ENCODE measurements at places on chromosomes 6 and 20.

- DNase-seq = no peak
Observed at GRCh38 chr6:154962753-154963152, 32.4 kb upstream of the TIAM2 start.

DNA sequence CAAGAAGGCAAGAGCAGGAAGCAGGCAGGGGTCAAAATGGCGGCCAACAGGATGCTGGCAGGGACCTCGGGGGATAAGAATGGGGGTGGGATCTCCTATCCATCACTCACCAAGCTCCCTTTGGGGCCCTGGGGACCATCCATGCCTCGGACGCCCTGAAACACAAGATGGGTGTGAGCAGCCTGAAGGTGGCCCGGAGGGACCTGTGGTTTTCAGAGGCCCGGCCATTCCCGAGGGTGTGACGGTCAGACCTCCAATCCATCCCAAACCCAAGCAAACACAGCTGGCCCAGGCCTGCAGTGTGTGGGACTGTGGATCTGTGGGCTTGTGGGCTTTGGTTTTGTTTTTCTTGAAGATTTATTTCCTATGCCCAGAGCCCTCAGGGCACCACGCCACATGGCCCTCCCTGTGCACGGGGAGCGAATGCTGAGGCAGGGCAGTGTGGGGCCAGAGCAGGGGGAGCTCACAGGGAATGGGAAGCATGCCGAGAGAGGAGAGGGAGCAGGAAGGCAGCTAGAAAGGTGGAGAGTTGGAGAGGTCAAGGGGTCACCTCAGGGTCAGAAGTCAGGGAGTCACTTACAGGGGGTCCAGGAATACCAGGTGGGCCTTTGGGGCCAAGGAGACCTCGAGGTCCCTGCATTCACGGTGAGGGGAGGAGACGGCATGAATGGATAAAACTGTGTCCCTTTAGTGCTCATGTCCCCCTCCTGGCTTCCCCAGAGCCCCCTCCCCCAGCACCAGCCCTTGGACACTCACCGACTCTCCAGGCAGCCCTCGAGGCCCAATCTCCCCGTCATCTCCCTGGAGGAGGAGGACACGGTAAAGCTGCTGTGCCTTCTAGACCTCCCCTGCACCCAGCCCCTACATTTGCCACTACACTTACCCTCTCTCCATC is 14.5 kb downstream of the COL11A2 start:
- no peak for DNase-seq

DNA sequence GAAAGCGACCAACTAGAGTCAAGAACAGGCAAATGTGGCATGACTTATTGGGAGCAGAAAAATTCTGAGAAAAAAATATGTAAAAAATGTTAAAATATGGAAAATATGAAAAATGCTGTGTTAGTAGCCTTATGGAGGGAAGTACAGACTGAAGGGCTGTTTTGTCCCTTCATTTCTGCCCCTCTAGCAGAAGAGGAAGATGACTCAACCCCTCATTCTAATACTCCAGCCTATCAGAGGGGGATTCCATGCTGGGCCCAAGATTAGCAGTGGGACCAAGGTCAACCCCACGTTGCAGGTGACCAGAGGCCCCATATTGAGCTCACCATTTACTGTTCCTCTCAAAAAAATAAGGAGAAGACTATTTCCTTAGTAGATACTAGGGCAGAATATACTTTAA is 8.4 kb downstream of the MUC21 start:
- DNase-seq = no peak

GRCh38 chr6:166389119-166389518 is 6.4 kb upstream of the MPC1 start:
- DNase-seq = no peak

GRCh38 chr6:44699082-44699481 is 311.6 kb downstream of the CDC5L start:
- no peak for DNase-seq

GRCh38 chr6:16258709-16259075 is 20.3 kb downstream of the GMPR start:
- DNase-seq = no peak

DNA sequence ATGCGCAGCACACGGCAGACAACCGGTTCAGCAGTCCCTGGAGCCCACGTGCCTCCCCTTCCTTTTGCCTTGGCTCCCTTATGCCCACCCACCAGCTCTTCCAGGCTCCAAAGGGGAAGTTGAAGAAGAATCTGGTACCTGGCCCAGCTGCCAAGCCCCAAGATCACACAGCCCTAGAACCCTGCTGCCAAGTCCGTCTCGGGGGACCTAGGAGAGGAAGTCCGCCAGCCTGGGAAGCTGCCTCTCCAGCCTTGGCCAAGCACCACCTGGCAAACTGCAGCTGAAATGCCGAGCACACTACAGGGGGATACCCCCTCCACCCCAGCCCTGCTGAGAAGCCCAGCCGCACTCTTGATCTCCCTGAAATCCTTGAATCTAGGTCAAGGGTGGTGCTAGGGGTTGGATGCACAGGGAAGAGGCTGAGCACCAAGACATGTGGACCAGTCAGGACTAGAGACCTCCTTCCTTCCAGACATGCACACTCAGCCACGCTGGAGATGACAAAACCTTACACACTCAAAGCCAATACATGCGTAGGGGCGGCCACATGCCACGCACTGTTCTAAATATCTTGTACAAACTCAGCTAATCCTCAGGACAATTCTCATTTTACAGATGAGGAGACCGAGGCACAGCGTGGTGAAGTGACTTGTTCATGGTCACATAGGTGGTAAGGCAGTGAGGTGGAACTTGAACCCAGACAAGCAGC is 124.1 kb downstream of the PREX1 start:
- DNase-seq = no peak

- no peak for DNase-seq
Observed at GRCh38 chr20:13149371-13150105, 71.5 kb upstream of the ISM1 start.

- DNase-seq = no peak
Observed at GRCh38 chr6:110325197-110325596, 33.0 kb downstream of the METTL24 start.

DNA sequence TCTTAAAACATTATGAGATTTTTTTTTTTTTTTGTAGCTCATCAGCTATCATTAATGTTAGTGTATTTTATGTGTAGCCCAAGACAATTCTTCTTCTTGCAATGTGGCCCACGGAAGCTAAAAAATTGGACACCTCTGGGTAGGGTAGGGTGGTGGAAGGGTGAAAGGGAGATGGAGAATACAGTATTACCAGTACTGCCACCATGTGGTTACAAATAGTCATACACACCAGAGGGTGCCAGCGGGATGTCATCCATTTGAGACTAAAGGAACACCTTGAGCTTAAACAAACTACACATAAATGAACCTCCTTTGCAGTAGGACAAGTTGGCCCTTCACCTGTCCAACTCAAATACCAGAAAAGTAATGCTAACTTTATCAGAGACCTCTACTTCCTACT is 601.9 kb downstream of the HTR1B start:
- peak; percentile 9 for DNase-seq

- no peak for DNase-seq
Observed at GRCh38 chr6:56247654-56248122, 308 bp upstream of the COL21A1 start.

GRCh38 chr6:130054725-130055124 is 36.3 kb downstream of the L3MBTL3 start:
- DNase-seq = no peak

- no peak for DNase-seq
Observed at GRCh38 chr6:165186441-165187205, 122.8 kb downstream of the C6orf118 start.

- DNase-seq = no peak
Observed at GRCh38 chr20:19210391-19211155, 1.9 kb upstream of the SLC24A3 start.

GRCh38 chr6:124436803-124437202 is 525.4 kb upstream of the RNF217 start:
- no peak for DNase-seq

DNA sequence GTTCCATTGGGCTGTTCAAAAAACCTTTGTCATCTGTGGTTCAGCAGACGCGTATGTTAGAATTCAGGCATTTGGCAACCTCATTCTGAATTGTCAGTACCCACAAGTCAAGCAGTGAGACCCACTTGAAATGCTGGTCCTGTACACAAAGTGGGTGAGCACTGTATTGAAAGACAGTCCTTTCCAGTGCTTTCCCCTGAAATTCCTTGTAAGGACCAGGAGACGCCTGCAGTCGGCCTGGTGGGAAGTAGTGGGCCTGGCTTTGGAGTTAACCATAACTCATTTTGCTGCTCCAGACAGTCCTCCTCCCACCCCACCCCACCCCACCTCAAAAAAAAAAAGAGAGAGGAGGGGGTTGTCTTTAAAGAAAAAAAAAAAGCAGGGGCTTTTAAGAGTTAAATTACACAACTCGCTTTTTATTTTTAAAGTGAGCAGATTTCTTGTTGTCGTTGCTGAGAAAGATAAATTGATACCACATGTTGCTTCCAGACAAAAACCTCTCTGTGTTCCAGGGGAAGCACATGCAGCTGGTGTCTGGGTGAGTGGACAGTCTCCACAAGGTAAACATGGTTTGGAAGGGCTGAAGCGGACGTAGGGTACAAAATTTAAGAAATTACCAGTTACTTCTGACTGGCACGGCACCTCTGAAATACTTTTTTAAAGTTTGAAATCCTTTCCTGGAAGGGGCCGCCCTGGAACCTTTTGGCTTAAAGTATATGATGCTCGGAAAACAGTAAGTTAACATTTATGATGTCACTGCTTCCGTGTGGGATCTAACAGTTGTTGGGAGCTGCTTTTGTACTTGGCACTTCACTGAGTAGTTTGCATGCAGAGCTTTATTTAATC is 95.3 kb downstream of the FOXO3 start:
- no peak for DNase-seq

- DNase-seq = peak; percentile 80
Observed at GRCh38 chr6:33768644-33769120, 20.2 kb downstream of the LEMD2 start.

GRCh38 chr20:10454151-10454750 is 19.1 kb downstream of the SLX4IP start:
- DNase-seq = no peak

DNA sequence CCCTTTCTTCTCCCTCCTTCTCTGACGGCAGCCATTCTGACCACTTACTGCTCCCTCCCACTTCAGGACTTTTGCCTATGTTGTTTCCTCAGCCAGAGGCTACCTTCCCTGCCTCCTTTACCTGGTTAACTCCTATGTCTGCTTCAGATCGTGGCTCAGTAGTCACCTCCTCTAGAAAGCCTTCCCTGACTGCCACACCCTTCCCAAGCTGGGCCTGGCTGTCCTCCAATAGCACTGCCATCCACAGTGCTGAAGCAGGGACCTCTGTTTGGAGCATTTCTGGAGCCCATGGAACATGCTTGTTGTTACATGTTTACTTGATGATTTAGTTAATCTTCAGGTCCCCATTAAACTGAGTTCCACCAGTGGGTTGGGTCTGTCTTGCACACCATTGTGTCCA is 13.8 kb downstream of the XKR7 start:
- DNase-seq = no peak

DNA sequence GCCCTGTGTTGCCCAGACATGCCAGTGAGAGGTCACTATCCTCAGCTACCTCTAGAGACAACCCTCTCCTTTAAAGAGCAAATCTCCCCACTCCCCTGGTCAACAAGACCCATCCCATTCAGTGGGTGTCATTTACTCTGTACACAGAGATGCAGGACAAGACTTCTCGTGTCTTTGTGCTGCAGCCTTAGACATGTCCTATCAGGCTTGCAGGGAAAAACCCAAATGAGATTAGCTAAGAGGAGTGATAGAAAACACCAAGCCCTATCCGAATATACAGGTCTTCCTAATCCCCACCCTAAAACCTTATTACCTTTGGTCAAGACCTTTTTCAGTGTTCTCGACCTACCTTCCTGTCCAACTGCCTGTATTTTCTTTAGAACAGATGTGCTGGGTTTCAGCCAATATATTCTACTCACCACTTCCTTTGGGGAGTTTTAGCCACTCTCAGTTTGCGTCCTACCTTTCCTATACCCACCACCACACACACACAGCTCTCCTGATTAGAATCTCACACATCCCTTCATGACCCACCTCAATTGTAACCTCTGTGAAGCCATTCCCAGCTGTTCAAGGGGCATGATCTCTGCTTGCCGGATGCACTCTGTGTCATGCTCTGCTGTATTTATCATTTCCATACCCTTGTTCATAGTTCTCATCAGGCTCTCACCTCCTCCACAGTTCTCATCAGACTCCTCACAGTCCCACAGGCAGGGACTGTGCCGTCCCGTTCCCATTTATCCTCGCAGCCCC is 39.7 kb downstream of the TRAM2 start:
- peak; percentile 63 for DNase-seq

- no peak for DNase-seq
Observed at GRCh38 chr6:40322336-40322735, 264.8 kb downstream of the LRFN2 start.

- DNase-seq = no peak
Observed at GRCh38 chr6:149076355-149076734, 241.2 kb upstream of the TAB2 start.

DNA sequence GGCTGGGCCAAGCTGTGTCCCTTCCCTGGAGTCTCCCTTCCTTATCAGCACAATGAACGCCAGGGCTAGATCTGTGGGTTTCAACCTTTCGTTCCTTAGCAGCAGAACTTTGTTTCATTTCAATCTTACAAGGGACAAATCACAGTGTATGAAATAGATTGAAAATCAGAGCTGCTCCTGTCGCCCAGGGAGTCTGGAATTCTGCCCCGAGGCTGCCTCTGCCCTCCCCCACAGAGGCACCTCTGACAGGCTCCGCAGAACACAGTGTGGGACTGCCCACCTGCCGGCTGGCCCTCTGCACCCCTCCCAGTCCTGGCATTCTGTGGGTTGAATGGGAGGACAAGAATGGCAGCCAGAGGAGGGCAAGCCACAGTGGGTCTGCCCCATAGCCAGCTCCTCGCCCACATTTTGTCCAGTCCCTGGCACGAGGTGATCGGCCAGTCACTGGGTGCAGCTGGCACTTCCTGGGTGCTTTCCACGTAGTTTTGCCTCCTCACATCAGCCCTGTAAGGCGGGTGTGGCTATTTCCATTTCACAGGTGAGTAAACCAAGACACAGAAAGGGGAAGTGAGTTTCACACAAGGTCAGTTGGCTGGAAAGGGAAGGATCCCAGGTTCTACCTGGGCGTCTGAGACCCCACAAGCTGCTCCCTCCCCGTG is 26.1 kb downstream of the MANBAL start:
- no peak for DNase-seq

- no peak for DNase-seq
Observed at GRCh38 chr6:129543981-129544380, 166.0 kb downstream of the ARHGAP18 start.

GRCh38 chr20:1336699-1337367 is 7.9 kb upstream of the SDCBP2 start:
- no peak for DNase-seq

- DNase-seq = peak; percentile 72
Observed at GRCh38 chr6:150491131-150491810, 108.4 kb upstream of the PLEKHG1 start.
